ACHN (cell line): ENCODE measurements at places on chromosomes 1 and 21.
A peak's percentile ranks its signal among the peaks of the same experiment; 100 is the strongest.

DNA sequence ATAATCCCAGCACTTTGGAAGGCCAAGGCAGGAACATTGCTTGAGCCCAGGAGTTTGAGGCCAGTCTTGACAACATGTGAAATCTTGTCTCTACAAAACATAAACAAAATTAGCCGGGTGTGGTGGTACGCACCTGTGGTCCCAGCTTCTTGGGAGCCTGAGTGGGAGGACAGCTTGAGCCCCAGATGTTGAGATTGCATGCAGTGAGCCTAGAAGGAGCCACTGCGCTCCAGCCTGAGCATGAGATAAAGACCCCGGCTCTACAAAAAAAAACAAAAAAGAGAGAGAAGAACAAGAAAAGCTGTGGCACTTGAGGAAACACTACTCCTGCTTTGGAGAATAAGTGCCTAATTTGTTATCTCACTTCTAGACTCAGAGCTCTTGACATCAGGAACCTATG lies 146.6 kb downstream of the GLUL start:
- no peak for DNase-seq

DNA sequence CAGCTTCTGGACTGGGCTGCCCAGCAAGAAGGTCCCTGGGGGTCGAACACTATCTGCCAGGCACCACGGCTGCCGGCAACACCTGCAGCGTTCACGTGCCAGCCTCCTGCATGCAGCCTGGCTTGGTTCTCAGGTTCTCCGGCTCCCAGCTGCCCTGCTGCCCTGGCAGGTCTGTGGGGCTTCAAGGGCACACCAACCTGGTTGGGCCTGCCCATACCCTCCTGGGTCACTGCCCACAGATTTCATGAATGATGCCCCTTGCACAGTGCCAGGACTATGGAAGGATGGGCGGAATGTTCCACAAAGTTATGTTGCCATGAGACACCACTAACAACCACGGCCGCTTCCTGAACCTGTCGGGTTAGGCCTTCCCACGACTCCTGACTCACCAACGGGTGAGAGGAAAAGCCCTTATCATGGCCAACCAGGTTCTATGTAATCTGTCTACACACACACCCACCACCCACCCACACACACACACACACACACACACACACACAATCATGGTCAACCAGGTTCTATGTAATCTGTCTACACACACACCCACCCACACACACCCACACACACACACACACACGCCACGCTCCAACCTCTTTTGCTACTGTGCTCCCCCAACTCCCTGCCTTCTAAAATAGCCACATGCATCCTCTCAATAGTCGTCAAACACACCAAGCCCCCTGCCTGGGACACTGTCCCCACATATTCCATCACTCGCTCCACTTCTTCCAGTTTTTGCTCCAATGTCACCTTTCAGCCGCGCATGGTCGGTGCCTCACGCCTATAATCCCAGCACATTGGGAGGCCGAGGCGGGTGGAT lies 32.2 kb downstream of the HSPG2 start:
- no peak for DNase-seq

- peak; percentile 23 for DNase-seq
Observed at GRCh38 chr1:243849421-243850201, 432 bp downstream of the AKT3 start.

DNA sequence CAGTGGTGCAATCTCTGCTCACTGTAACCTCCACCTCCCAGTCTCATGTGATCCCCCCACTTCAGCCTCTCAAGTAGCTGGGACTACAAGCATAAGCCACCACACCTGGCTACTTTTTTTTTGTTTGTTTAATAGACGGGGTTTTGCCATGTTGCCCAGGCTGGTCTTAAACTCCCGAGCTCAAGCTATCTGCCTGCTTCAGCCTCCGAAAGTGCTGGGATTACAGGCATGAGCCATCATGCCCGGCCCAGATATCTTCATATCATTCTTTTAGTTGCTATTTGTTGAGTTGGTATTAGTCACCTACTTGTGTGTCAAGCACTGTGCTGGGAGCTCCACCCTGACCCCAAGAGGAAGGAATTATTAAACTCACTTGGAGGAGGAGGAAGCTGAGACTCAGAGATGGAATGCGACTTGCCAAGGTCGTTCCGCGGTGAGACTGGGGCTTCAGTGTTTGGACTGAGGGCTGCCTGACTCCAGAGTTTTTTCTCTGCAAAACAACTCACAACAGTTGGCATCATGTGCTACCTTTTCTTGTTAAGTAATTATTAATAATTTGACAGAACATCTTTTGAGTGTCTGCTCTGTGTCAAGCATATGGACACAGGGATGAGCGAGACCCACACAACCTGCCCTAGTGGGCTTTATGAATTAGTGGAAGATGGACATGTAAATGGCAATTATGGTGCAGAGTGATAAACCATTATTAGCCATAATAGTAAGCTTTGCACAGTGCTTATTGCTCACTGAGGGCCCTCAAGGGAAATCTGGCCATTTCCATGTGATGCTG lies 132.0 kb downstream of the FOXD2 start:
- peak; percentile 91 for DNase-seq

- no peak for DNase-seq
Observed at GRCh38 chr1:15847893-15848142, 311 bp downstream of the SPEN start.

DNA sequence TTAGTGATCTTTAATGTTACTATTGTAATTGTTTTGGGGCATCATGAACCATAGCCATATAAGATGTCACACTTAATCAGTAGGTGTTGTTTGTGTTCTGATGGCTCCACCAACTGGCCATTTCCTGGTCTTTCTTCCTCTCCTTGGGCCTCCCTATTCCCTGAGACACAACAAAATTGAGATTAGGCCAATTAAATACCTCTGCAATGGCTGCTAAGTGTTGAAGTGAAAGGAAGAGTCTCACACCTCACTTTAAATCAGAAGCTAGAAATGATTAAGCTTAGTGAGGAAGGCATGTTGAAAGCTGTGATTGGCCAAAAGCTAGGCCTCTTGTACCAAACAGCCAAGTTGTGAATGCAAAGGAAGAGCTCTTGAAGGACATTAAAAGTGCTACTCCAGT lies 30.7 kb downstream of the PPP2R5A start:
- DNase-seq: peak; percentile 46

DNA sequence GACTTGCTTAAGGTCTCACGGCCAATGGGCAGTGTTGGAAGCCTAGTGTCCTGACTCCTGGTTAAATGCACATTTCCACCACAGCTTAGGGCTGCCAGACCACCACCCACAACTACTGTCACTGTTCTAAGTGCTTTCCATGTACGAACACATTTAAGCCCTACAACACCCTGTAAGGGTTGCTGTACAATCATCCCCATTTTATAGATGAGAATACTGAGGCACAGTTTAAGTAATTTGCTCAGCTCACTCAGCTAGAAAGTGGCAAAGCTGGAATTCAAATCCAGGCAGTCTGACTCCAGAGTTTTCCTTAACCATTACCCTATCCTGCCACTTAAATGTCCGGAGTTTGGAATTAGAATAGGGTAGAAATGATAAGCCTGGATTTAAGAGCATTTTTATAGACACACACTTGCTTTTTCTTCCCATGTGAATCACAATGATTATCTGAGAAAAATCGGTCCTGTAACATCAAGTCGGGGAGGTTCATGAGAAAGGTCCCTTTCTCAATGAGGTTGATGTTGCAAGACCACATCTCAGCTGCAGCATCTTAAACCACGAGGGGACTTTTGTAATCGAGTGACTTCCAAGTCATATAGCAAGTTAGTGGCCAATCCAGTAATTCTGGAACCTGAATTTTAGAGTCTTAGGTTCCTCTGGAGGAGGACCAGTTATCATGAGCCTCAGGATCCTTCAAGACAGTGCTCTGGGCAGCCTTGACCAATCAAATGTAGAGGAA lies 8.6 kb downstream of the E2F2 start:
- no peak for DNase-seq

DNA sequence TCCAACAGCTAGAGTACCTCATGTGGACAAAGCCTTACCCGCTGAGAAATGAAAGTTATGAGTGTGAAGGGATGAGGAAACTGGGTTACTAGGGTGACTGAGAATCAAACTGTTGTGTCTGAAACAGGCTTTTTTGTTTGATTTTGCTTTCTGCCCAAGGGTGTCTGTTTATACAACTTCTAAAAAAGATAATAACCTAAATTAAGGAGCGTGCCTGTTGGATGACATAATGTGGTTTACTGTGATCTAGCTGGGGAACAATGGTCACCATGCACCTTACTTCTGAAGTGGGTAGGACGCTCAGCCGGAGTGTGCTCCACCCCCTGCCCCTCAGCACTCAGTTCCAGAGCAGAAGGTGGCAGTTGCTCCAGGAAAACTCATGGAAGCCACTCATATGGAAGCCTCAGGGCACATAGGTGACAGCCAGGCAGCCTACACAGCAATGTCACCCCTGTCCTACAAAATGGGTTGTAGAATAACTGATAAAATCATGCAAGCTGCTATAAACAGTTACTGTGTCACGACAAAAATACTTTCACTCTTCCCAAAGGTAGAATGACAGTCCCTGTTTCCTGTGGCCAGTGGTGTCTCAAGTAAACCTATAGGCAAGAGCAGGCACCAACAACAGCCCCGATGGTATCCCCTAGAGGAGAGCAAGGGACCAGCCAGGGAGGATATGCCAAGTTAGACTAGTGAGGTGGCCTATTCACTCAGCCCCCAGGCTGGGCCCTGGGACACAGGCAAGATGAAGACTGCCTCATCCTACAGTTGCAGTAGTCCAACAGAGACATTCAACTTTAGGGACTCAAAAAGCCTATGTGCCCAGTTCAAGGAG lies 29.3 kb downstream of the SIPA1L2 start:
- DNase-seq: no peak

DNA sequence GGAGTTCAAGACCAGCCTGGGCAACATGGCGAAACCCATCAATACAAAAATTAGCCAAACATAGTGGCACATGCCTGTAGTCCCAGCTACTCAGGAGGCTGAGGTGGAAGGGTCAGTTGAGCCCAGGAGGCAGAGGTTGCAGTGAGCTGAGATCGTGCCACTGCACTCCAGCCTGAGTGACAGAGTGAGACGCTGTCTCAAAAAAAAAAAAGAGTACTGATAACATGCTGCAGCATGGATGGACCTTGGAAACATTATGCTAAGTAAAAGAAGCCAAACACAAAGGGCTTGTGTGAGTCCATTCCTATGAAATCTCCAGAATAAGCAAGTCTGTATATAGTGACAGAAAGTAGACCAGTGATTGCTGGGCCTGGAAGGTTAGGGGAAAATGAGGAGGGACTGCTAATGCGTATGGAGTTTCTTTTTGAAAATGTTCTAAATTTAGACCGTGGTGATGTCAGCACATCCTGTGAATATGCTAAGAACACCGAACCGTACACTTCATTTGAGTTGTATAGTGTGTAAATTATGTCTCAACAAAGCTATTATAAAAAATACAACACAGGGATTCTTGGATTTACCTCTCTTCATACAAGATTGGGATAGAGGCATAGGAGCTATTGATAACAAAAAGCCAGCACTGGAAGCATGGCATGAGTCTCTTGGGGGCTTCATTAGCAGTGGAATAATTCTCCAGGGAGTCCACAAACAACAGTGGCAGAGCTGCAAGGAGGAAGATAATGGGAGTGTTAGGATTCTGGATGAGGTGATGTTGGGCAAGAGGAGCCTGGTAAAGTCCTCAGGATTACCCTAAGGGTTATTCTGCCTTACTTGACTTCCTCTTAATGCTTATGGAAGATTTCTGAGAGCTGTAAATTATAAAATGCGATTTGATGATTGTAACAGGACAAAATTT lies 73.5 kb downstream of the TTC3 start:
- no peak for DNase-seq

GRCh38 chr1:245428681-245429080 lies 273.9 kb downstream of the KIF26B start:
- no peak for DNase-seq

DNA sequence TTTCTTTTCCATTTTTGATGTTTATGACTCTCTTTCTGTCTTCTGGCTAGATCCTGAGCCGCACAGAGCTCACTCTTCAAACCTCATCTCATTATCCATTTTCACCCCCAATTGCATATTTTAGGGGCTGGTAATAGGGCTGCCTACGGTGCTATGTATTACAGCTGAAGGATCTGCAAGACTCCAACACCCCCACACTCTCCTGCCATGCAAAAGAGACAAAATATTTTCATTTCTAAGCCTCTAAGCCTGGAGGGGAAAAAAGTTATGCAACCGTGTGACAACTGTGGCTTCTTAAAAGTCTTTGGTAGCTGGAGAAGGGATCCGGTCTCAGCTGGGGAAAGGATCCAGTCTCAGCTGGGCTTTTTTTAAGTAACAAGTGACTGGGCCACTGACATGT lies 311.6 kb downstream of the NPHP4 start:
- no peak for DNase-seq

DNA sequence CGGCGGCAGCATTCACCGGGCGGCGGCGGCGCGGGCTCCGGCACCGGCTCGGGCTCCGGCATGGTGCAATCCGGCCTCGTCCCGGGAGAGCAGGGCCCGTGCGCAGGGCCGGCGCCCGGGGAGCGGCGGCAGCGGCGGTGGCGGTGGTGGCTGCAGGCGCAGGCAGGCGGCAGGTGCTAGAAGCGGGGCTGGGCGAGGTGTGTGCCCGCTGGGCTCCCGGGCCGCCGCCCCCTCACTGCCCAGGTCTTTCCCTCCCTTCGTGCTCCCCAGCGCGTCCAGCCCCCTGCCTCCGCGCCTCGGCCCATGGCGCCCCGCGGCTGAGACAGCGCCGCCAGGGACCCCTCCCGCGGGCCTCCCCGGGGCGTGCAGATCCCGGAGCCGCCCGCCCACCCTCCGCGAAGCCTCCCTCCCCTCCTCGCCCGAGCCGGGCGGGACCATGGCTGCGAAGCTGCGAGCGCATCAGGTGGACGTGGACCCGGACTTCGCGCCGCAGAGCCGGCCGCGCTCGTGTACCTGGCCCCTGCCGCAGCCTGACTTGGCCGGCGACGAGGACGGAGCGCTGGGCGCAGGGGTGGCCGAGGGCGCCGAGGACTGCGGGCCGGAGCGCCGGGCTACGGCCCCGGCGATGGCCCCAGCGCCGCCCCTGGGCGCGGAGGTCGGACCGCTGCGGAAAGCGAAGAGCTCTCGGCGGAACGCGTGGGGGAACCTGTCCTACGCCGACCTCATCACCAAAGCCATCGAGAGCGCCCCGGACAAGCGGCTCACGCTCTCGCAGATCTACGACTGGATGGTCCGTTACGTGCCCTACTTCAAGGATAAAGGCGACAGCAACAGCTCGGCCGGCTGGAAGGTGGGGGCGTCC lies 492 bp downstream of the FOXO6 start:
- DNase-seq: no peak
